Progenitor cell of endocrine pancreas (in vitro differentiated cells): ENCODE measurements at places on chromosomes 5 and 9.
A peak's percentile ranks its signal among the peaks of the same experiment; 100 is the strongest.

DNA sequence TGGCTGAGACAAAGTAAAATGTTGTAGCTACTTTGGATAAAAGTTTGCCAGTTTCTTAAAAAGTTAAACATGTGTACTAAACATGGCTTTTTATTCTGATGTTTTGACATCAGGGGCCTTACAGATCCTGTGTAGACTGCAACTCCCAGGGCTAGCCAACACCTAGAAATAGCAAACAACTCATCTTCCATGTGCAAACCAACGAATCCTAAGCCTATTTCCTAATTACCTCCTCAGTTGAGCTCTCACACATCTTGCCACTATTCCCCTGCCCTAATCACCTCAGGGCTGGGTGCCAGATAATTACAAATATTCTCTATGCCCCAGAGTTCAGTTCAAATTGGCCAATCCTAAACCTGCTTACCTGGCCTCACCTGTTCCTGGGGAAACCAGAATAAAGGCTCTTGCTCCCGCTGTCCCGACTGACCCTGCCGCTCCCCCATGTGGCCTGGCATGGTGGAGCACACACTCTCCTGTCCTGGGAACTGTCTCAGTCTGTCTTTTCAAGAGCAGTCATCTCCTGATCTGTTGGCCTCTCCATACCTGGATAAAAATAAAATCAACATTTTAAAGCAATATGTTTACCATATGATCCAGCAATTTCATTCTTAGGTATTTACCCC is 37.1 kb upstream of the FAM169A start:
- DNase-seq: peak; percentile 51

GRCh38 chr9:72313507-72313906 is 51.5 kb downstream of the ZFAND5 start:
- DNase-seq: no peak

DNA sequence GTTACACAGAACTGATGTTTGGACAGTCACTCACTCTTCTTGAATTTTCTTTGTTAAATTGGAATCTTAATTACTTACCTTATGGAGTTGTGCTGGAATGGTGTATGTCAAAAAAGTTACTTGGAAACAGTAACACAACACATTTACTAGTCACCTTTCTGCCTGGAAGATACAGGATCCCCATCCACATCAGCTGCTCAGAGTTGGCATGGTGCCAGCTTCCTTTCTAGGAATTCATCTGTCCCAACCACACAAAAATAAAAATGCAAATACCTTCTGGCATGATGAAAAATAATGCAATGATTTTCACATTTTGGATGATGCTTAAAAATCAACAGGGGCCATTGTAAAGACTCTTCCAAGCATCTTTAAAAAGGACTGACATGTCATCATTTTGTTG is 341.5 kb downstream of the TMEM38B start:
- no peak for DNase-seq

- no peak for DNase-seq
These were observed 116.5 kb downstream of the SLC1A3 start for GRCh38 chr5:36722900-36723299.

DNA sequence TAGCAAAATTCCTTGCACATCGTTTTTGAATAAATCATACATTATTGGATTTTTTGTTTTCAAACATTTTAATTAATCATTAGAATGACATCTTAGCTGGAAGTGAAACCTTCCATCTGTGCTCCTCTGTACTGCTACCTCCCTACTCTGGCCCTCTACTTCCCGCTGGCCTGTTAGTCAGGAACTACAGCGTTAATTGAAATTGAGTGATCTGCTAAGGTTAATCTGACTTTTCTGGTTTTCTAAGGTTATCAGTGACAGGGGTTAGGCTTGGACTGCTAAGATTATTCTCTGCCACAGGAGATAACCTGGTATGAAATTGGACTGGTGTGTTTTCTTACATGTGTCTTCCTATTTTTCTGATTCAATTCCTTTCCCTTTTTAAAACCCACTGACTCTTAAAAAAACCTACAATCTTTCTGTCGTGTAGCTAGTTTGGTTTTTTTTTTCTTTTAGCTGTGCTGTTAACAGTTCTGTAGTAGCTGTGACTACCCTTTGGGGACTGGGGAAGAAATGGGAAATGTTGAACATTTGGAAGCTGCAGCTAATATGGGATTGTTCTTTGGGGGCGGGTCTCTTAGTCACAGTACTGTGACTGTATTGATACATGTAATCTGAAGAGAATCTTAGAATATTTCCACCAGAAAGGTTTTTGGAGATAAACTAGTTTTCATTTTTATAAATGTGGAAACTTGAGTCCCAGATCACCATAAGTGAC is 4.6 kb downstream of the KIF2A start:
- no peak for DNase-seq

DNA sequence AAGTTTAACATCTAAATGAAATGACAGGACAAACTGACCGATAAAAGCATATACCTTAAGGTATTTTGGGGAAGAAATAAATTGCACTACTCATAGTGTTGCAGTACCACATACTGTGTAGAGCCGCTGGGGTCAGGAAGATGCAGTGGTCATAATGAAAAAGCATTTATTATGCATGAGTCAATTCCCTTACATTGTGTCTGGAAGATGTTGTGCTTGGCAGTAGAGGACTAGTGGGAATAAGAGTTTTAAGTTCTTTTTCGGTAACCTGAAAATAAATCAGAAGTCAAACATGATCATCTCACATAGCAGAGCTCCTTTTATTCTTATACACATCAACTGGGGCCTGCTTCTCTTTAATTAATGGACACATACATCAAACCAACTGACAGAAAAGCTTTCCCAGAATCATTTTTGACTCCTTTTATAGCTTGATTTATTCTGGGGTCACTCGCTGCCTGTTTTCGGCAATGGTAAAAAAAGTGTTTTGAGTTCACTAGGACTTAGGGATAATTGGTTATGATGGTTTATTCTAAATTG is 262.5 kb upstream of the CHD1 start:
- no peak for DNase-seq

DNA sequence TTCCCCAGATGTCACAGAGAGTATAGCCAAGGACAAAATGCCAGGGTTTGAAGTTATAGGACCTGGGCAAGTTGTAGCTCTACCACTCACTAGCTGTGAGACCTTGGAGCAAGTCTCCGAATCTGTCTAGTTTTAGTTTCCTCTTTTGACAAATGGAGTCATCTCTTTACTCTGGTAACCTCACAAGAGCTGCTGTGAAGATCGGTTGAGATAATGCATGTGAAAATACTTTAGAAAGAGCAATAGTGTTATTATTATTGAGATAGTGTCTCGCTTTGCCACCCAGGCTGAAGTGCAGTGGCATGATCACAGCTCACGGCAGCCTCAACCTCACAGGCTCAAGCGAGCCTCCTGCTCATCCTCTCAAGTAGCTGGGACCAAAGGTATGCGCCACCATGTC is 117.9 kb upstream of the NR5A1 start:
- DNase-seq: no peak

DNA sequence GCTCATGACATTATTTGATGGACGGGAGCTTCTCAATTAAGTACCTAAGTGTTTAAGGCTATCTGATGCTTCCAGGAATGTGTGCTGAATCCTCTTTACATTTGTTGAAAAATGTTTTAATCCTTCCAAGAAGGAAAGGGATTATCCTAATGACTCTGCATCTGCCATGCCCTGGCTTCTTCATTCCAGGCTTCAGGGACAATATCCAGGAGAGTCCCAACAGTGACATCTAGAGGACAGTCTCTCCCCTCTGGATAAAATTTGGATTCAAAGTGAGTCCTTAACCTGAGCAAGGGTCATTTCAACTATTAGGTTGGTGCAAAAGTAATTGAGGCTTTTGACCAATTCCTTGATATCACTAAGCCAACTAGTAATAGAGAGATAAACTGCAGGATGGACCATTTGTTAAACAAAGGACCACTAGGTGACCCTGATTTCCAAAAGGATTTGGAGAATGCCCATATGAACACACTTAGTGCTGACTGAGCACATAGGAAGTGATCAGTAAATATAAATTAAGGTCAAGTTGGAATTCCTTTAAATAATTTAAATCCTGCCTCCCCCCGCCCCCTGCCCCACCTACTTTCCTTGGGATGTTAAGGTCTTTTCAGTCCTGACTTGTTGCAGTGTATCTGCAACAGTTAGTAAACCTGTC is 19.1 kb downstream of the TNFSF8 start:
- DNase-seq: no peak

GRCh38 chr9:2087500-2088313 is 72.6 kb downstream of the SMARCA2 start:
- DNase-seq: no peak
